ENCODE measurements at places on chromosomes 2 and 18. TPM values are rescaled to one million over a fixed set of nuclear protein-coding genes. Genes with fewer than 3 reads are reported as not detected.

The RAX gene
- not detected for total RNA-seq

The CPS1 gene
- 2.8 TPM for total RNA-seq

The RSAD2 gene
- total RNA-seq: 2.6 TPM

The SH3BP4 gene
- total RNA-seq: 20.0 TPM

The SLC11A1 gene
- 6.8 TPM for total RNA-seq

The MLPH gene
- 10.3 TPM for total RNA-seq

The ACKR3 gene
- total RNA-seq: 12.2 TPM

The LDLRAD4 gene
- 36.7 TPM for total RNA-seq

The MPPE1 gene
- total RNA-seq: 32.7 TPM

The PCARE gene
- 3.3 TPM for total RNA-seq

The CNGA3 gene
- 0.51 TPM for total RNA-seq

The POU3F3 gene
- total RNA-seq: not detected

The DTNA gene
- 105 TPM for total RNA-seq

The TWIST2 gene
- 21.8 TPM for total RNA-seq

The GKN2 gene
- total RNA-seq: not detected

The TCF7L1 gene
- 11.1 TPM for total RNA-seq

The TMEM169 gene
- total RNA-seq: 1.4 TPM

Measured in tongue (tissue), 3 donors.